GM12891 (cell line): ENCODE measurements at places on chromosomes 11 and 22.

DNA sequence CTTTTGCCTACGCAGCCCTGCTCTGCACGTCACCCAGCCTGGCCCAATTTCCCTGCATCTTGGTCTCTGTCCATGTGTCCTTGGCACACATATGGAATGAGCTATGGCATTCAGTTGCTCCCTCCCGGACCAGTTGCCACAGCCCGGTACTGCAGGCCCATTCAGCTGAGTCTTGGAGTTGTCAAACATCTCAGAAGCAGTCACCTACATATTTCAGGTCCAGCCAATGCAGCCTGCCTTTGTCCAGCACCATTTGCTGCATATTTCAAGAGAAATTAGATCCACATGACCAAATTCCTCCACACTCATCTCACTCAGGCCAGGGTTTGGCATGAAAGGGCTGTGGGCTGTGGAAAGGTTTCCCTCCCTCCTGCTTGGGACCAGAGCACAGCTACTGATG is 76.8 kb downstream of the MN1 start:
- DNase-seq: no peak

GRCh38 chr11:61056981-61057380 is 45.3 kb upstream of the CD5 start:
- no peak for DNase-seq

GRCh38 chr11:1560002-1560648 is 11.9 kb downstream of the DUSP8 start:
- DNase-seq: no peak

DNA sequence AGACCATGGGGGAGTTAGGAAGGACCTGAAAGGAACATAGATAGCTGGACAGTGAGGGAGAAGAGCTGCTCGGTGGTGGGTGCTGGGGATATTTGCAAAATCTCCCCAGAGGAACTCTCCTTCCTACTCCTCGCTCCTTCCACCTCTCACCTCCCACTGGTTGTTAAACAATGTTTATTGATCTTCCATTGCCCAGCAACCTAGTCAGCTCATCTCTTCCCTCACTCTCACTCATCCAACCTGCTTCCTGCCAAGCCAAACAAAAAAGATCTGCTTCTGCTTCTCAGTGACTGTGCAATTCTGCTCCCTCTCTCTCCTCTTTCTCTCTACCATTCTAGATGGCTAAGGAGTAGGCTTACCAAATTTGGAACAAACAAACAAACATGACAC is 115.0 kb downstream of the SLC1A2 start:
- DNase-seq: no peak

DNA sequence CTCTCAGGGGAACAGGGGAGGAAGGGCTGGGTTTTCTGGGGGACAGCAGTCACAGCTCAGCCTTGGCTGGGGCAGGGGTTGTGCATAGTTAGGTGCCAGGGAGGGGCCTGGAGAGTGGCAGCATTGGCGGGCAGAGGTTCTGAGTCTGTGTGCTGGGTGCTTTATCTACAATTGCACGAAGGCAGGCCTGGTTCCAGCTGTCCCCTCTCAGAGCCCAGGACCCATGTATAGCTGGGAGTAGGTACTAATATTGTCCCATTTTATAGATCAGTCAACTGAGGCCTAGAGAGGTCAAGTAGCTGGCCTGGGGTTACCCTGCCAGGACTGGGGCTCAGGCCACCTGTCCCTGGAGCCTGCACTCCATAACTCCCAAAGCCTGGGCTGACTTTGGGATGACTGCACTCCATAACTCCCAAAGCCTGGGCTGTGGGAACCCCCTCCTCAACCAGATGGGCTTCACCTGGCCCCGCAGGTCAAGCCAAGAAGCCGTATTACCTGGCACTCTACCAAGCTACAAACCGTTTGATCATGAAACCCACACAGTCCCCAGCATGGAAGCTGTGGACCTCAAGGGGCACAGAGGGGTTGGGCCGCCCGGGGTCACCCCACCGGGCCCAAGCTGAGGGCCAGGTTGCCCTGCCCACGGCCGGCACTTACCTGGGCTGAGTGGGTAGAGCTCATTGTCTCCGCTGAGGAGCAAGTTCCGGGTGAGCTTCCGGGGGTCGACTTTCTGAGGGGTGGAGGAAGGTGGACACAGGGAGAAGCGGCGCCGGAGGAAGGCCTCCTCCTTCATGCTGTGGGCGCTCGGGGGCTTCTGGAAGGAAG is 36.5 kb downstream of the OSBPL5 start:
- DNase-seq: no peak

GRCh38 chr22:25726241-25726640 is 15.7 kb upstream of the MYO18B start:
- DNase-seq: no peak

GRCh38 chr11:2691991-2692875 is 7.6 kb downstream of the KCNQ1OT1 start:
- no peak for DNase-seq

- DNase-seq: no peak
Observed at GRCh38 chr11:76212086-76213035, 6.1 kb upstream of the WNT11 start.

DNA sequence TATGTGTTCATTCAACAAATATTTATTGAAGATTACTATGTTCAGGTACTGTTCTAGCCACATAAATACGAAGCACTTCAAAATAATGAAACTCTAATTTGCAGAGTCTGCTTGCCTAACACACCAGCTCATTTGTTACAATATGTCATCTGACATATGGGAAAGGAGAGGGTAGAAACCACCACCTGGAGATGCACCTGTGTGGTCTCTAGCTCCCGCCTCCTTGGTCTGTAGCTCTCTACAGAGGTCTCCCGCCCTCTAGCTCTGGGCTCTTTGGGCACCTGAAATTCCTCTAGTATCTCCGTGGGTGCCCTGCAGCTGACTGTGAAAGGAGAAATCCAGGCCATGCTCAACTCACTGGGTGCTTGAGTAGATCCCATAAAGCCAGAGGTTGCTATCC is 51.4 kb upstream of the DBX1 start:
- no peak for DNase-seq

DNA sequence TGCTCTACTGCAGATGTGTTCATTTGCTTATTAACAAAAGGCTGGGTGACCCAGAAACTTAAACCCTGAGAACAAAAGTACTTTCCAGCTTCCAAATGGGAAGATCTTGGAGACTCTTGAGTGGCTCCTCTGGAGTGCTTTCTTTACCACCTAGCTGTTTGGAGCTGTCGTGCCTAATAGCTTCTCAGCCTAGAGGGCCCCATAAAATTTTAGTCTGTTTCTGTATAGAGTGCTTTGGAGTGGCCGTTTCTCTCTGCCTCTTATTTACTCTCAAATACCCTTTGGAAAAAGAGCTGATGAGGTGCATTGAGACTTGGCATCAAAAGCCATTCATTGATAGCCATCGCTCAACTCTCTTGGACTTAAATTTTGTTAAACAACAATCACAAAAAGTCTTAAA is 50.7 kb downstream of the ZNRF3 start:
- DNase-seq: no peak

DNA sequence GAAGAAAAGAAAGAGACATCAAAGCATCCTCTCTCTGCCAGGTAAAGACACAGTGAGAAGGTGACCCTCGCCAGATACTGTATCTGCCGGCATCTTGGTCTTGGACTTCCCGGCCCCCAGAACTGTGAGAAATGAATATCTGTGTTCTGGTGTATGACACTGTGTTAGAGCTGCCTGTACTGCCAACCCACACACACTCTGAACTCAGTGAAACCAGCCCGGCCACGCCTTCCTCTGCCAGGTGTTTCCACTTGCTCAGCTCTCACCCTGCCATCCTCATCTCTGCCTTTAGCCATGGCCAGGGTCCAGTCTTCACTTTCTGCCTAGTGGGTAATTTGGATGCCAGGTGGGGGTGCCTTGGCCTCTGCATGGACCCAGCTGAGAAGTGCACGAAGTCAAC is 24.0 kb downstream of the CBX7 start:
- no peak for DNase-seq

DNA sequence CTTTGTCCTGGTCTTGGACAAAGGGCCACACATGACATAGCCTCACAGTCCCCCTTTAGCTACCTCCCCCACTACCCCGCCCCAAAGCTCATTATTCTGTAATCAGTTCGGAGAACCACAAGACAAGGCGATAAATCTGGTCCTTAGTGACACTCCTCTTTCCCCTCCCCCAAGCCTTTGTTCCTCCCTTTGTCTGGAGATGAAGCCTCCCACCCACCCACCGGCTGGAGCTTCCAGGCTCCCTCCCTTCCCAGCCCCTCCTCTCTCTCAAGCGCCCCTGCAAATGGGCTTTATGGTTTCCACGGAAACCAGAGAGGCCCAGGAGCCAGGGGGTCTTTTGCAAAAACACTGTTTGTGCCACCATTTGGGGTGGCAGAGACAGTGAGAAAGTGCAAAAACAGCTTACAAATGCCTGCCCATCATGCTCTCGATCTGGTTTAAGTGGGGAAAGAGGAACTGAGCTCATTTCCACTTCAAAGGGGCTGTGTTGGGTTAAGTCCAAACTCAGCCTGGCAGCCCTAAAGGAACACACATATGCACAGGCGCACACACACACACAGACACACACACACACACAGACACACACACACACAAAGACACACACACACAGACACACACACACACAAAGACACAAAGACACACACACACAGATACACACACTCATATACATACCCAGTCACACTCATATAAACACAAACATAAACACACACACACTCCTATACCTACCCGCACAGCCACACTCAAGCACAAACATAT is 23.5 kb downstream of the APLNR start:
- DNase-seq: no peak

GRCh38 chr11:12430351-12430750 is 53.0 kb downstream of the PARVA start:
- no peak for DNase-seq

DNA sequence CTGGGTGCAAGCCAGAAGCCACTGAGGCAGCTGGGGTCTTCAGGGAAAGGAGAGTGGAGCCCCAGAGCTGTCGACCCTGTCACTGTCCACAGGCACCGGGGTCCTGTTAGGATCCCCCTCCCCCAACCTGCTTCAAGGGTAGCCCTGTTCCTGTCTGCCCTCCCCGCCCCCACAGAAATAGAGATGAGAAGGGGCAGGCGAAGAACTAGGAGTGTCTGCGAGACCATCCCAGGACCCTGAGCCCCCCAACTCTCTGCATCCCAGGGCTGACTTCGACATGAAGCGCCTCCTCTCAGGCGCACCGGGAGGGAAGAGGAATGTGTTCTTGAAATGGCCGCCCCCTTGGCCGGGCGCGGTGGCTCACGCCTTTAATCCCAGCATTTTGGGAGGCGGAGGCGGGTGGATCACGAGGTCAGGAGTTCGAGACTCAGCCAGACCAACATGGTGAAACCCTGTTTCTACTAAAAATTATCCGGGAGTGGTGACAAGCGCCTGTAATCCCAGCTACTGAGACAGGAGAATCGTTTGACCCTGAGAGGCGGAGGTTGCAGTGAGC is 607 bp upstream of the ZNF70 start:
- DNase-seq: no peak

DNA sequence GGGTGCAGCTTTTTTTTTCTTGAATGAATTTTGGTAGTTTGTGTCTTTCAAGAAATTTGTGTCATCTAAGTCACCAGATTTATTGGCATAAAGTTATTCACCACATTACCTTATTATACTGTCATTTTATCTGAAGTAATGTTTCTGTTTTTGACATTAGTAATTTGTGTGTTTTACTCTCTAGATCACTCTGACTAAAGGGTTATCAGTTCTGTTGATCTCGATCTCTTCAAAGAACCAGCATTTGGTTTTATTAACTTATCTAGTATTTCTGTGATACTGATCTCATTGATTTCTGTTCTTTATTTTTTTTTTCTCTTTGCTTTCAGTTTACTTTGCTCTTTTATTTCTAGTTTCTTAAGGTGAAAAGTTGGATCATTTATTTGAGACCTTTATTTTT is 55.5 kb downstream of the PDHX start:
- DNase-seq: no peak

- DNase-seq: no peak
Observed at GRCh38 chr22:30044369-30044768, 35.9 kb upstream of the HORMAD2 start.

- no peak for DNase-seq
Observed at GRCh38 chr22:49244466-49245420, 582.9 kb downstream of the BRD1 start.

DNA sequence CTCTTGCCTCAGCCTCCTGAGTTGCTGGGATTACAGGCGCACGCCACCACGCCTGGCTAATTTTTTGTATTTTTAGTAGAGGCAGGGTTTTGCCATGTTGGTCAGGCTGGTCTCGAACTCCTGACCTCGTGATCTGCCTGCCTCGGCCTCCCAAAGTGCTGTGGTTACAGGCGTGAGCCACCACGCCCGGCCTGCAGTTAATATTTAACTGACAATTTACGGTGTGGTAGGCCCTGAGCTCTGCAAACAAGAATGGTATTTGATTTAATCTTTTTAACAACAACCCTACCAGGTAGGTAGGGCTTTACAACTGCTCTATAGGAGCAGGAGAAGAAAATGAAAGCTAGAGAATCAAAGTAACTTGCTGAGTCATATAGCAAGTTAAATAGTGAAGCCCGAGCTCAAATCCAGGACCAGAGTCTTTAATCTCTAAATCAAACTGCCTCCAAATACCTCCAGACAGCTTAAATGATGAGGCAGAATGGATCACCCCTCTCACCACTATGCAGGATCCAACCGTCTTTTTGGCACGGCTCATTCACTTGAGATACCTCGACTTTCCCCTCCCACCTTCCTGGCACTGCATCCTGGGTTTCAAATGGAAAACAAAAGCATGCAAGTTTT is 9.4 kb downstream of the UEVLD start:
- no peak for DNase-seq
